NCI-H1092 (cell line): ENCODE measurements at places on chromosomes 2 and 18.

DNA sequence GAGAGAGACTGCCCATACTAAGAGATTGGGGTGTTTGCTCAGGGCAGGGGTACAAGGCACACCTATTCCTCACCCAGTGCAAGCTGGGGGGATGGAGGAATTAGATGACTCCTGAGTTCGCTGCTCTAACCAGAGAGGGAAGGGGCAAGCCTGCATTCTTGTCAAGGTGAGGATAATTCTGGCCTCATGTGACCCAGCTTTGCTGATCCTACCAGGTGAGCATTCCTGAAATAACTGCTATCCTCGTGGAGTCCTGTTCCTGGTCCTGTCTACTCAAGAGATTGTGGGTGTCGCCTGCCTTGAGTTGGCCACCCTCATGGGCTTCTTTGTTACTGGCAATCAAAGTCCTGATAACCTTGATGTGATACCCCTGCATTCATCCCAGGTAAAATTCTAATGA, 206.0 kb downstream of the SPP2 start:
- no peak for DNase-seq

DNA sequence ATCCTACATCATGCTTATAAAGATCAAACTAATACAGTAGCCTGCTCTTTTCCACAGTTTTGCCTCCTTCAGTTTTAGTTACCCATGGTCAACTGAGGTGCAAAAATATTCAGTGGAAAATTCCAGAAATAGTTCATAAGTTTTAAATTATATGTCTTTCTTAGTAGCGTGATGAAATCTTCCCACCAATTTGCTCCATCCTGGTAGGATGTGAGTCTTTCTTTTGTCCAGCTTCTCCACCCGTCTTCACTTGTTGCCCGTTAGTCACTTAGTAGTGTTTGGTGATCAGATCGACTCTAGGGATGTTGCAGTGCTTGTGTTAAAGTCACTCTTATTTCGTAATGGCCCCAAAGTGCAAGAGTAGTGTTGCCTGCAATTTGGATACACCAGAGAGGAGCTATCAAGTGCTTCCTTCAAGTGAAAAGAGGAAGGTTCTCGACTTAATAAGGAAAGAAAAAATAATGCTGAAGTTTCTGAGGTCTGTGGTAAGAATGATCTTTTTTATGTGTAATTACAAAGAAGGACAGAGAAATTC, 57.0 kb downstream of the CEP192 start:
- DNase-seq: no peak

GRCh38 chr2:172639256-172639655, 83.4 kb downstream of the PDK1 start:
- no peak for DNase-seq

DNA sequence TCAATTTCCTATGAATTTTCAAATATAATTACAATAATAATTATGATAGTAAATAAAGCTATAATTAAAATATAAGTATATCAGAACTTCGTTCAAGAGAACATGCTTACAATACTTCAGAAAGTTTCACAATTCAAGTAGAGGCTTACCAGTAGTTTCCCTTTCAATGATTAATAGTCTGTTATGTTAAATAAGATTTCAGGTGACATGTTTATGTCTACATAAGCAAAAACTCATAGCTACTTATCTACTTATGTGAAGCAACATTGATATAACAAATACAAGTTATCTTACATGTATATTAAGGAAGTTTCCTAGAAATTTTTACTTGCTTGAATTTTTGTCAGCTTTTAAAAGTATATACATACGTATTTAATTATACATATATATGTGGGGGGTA, 4.5 kb upstream of the COL3A1 start:
- no peak for DNase-seq

- no peak for DNase-seq
These were observed 189.0 kb upstream of the COPS8 start for GRCh38 chr2:236896688-236897087.

DNA sequence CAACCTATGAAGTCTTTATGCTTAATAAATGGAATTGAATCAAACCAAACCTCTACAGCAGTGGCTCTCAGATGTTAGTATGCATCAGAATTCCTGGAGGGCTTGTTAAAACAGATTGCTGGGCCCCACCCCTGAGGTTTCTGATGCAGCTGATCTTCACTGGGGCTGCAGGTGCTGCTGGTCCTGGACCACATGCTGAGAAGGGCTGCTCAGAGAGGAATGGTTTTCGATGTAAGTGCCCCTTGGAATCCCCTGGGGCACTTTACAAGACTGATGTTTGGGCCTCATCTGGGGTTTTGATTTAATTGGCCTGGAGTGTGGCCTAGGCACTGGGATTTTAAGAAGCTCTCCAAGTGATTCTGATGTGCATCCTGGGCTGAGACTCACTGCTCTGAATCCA, 403.8 kb upstream of the HS6ST1 start:
- no peak for DNase-seq

GRCh38 chr18:60905699-60906098, 427.5 kb upstream of the CDH20 start:
- DNase-seq: no peak

DNA sequence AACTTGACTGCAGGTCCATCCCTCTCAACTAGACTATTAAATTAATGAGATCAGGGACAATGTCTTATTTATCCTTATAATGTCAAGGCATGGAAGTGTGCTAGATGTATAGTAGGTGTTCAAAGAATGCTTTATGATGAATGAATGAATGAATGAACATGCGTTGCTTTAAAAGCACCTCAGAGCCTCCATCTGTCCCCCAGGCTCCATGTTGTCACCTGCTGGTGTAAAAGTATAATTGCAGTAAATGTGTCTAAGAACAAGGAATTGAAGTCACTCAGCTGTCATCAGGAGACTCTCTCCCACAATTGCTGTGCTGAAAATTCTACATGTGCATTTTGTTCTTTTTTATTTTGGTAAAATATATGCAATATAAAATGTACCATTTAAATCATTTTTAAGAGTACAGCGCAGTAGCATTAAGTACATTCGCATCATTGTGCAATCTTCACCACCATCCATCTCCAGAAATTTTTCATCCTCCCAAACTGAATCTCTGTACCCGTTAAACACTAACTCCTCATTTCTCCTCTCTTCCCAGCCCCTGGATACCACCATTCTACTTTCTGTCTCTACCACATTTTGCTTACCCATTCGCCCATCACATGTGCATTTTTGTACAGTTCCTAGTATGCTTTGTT, 52.6 kb downstream of the GNAL start:
- no peak for DNase-seq

DNA sequence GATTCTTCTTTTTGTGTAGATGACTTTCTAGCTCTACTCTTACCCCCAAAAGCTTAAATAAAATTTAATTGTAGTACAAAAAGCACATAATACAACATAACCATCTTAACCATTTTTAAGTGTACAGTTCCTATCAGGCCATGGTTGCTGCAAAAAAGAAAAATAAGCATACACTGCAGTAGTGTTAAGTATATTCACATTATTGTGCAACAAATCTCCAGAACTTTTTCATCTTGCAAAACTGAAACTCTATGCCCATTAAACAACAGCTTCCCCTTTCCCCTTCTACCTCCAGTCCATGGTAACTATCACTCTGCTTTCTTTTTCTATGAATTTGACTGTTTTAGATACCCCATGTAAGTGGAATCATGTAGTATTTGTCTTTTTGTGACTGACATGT, 18.1 kb downstream of the PPM1B start:
- no peak for DNase-seq

GRCh38 chr18:63604791-63605567, 17.8 kb downstream of the SERPINB13 start:
- peak; percentile 6 for DNase-seq

- DNase-seq: no peak
These were observed 42.3 kb upstream of the RMND5A start for GRCh38 chr2:86677816-86678215.

- no peak for DNase-seq
These were observed 1155.6 kb downstream of the LRP1B start for GRCh38 chr2:140975237-140975636.

DNA sequence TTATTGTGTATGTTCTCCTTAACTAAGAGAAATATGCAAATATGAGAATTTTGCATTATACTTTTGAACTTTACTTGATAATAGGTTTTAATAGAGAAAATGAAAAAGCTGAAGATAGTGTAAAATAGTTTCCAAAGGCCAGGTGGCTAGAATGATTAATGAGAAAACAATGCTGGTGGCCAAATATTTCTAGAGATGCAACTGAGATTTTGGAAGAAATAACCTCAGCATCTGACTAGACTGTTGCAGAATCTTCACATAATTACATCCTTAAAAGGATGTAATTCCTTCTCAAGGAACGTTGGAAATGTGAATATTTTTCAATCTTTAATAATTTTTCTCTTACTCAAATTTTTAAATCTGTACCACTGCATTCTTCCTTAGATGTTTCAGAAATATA, 434.4 kb downstream of the THSD7B start:
- DNase-seq: no peak

- no peak for DNase-seq
These were observed 290.2 kb upstream of the PARD3B start for GRCh38 chr2:204255071-204255470.

DNA sequence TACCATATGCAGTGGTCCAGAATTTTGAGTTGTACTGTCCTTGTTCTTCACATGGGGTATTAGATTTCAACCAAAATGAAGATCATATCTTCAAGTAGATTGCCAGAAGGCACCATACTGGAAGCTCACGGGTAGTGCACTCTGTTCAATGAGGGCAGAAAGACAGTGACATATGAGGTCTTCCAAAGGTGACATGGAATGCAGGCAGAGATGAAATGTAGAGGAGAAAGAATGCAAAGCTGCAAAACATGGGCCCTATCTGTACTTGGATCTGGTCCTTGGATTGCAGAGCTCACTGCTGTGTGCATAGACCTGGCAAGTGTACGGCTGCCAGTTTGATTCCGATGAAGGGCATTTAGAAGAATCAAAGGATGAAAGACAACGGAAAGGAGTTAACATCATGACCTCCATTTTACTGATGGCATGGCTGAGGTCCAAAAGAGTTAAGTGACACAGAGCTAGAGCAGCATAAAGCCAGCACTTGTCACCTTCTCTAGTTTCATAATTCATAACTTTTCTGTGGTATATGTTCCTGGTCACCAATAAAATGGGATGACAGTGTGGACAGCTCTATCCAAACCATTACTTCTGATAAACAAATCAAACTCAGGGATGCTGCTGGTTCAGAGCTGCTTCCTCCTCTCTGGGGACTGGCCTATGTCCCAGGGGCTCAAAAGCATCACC, 64.7 kb downstream of the BCL2 start:
- no peak for DNase-seq

DNA sequence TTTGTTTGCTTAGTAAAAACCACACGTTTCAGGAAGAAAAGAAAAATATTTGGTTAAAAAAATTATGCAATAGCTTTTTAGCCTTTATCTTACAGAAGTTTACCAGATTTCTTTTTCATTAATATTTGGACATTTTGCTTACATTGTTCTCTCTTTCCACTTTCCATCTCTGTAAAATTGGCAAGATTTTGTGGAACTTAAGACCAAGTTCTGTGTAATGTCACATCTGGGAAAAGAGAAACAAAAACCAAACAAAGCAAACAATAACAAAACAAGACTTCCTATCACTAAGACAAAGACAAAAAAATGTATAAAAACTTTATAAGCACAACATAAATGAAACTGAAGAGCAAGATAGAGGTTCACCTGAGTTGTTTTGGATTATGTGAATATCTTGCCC, 1392.1 kb upstream of the CELF4 start:
- no peak for DNase-seq

DNA sequence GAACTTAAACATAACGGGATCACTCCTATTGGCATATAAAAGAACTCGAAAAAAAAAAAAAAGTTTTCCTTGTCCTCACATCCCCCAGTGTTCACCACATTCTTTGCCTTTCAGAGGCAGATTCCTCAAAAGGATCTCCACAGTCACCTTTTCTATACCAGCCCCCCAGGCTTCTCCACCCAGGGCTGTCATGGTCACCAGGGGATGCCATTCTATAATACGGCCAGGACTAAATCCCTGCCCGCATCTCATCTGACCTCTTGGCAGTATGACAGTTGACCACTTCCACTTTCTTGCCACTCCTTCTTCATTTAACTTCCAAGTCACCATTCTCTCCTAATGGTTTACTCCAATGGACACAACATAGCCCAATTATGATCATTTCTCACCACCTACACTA, 29.3 kb downstream of the SOS1 start:
- DNase-seq: no peak

DNA sequence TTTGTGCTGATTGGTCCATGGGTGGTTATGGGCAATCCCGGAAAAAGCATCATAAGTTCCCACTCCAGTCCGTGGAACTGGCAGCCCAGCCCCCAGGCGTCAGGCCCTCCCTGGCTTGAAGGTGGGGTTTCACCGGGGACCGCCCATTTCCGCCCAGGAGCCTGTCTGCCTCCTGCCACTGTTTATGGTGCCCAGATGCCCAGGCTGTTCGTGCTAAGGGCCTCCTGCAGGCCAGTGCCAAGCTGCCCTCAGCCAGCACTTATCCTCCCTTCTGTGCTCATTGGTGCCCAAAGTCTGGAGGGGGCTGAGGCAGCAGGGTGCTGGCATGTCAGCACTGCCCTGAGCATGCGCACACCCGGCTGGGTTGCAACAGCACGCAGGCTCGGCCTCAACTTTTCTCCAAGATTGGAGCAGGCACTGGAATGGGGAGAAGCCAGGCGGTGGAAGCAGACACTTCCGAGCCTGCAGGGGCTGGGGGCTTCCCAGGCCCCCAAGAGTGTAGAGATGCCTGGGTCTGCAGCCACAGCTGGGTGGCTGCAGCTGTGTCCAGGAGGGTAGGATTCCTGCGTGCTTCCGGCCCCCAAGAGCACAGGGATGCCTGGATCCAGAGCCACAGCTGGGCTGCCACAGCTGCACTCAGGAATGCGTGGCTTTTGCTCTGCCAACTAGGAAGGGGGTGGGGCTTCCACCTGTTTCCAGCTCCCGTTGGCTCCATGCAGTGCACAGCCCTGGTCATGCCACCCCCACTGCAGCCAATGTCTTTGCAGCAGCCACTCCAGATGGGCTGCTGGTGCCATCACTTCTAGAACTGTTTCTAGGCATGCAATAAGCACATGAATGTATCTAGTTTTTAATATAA, 74.0 kb downstream of the AGPS start:
- DNase-seq: no peak

- DNase-seq: no peak
These were observed 141.9 kb upstream of the CTAGE1 start for GRCh38 chr18:22559414-22560274.

DNA sequence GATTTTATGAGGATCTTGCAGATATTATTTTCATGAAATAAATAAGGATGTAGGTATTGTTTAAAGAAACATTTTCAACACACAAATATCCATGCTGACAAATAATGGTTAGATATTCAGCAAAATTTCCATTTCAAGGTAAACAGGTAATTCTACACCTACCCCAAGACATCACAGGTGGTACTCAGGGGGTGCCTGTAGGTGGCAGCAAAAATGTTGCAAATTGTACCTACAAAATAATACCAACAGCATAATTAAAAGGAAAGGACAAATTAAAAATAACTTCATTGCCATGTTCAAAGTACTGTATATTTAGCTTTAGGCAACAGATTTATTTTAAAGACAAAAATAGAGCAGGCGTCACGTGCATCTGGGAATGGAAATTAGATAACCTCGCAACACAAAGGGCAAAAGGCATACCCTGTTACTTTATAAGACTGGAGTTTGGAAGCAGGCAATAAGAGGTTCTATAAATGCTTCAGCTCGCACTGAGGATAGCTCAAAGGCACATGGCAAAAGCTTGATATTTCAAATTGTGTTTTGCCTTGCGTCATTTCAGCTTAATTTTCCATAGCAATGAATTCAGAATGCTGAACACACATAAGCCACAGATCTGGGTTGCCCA, 630.5 kb downstream of the TDRD15 start:
- DNase-seq: no peak

- no peak for DNase-seq
These were observed 390.4 kb downstream of the TSN start for GRCh38 chr2:122145856-122146255.
